ENCODE measurements at places on chromosomes 6 and 20. TPM values are rescaled to one million over a fixed set of nuclear protein-coding genes. Genes with fewer than 3 reads are reported as not detected.

DNA sequence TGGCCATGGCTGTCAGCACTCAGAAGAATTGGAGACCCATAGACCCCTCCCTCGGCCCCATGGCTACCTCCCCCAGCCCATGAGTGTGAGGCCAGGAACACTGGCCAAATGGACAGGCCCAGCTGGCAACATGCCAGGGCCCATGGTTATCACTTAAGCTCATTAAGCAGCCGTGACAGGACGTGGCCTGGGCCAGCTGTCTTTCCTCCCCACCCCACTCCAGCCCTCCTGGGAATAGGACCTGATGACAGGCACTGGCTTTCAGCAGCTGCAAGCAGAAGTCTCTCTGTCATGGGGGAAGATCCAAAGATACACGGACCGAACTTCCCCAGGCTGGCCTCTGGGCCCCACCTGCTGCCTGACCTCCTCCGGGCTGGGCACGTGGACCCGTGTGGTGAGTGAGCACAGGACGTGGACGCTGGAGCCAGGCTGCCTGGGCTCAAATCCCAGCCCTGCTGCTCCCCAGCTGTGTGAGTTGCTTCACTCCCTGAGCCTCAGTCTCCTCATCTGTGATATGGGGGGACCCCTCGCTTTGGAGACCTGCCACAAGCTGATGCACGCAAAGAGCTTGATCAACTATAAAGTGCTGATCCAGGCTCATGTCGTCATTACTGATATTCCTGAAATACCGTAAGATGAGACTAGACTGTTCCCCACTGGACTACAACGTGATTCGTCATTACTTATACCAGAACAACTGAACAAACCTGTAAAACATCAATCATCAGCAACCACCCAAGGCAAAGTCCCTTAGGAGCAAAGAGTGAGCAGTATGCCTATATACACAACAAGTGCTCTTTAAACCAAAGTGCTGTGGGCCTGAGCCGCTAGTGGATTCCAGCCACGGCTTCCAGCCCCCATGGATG is 22.0 kb upstream of the VSTM2L start:
- no peak for DNase-seq

GRCh38 chr6:106739387-106739786 is 110.0 kb downstream of the QRSL1 start:
- peak; percentile 93 for DNase-seq

GRCh38 chr6:52537001-52537753 is 39.7 kb downstream of the TRAM2 start:
- DNase-seq: no peak

DNA sequence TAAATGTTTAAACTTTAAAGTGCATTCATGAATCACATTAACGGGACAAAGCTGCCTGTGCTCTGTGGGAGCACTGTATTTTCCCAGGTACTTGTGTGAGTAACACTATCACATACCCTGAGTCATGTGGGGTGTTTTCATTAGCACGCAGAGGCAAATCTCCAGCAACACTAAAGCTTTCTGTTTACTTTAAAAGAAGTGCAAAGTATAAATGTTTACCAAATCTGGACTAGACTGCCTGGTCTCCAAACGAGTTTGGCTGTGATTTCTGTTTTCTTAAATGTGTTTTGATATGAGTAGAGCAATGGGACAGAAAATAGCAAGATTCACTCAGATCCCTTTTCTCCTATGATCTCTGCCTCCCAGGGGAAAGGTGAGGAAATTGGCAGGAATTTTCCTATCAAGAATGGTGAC is 28.8 kb upstream of the RIPPLY2 start:
- DNase-seq: peak; percentile 71

DNA sequence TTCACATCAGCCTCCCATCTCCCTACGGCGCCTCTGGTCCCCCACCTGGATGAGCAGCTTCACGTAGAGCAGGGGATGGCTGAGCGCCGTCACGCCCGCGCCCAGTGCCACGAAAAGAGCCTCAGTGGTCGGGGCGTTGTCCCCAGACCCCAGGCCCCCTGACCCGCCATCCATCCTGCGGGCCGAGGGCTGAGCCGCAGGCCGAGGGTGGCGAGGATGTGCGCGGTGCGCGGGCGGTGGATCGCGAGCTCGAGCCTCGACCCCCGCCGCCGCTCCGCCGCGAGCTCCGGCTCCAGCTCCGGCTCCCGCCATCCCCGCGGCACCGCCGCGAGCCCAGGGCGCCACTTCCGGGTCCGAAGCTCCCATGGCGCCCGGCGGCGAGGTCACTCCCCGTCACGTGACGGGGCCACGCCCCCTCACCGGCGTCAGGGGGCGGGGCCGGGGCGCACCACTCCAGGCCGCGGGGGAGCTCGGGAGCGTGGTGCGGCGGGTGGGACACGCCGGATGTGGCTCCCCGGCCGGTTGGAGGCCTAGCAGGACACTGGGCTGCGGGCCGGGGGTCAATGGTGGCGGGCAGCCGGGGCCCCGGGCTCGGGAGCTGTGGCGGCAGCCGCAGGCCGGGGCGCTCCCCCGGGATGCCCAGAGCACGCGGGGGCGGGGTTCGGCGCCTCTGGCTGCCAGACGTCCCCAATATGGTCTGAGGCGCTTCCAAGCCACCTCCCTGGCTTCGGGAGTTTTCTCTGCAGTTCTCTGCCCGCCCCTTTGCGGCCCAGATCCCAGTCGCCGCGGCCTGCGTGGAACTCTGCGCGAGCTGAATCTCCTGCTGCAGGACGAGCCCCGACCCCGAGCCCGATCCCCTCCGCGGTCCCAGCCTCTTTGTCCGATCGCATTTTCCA is at the start of gene MTCH1:
Gene MTCH1 (minus strand): TSS at position 389 of the 896 bp plus-strand sequence. CDS start 23 bp downstream, at position 366.
- DNase-seq: peak; percentile 83

GRCh38 chr20:47350691-47351545 is 5.6 kb downstream of the ZMYND8 start:
- no peak for DNase-seq

DNA sequence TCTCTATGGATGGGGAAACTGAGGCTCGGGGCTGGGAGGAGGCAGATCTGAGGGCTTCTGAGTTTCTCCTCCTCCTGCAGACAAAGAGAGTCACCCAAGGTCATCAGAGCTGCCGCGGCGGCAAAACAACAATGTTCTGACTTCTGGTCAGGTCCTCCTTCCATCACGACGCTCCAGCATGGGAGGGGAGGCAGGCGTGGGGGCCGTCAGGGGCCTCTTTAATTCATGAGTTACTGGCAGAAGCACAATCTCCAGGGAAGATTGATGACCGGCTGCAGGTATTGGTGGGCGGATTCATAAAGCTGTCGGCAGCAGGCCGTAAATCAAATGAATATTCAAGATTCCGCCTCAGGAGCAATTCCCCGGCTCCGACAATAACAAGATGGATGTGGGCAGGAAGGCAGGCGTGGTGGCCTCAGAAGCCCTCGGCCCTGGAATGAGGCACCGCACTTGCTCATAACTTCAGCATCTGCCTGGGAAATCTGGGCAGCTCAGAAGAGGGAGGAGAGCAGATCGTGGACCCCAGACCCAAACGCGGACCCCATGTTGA is 19.1 kb downstream of the PCK1 start:
- no peak for DNase-seq

- DNase-seq: no peak
These were observed 206.3 kb downstream of the COL19A1 start for GRCh38 chr6:70072540-70073179.

GRCh38 chr6:139483079-139483478 is 108.6 kb upstream of the CITED2 start:
- no peak for DNase-seq

DNA sequence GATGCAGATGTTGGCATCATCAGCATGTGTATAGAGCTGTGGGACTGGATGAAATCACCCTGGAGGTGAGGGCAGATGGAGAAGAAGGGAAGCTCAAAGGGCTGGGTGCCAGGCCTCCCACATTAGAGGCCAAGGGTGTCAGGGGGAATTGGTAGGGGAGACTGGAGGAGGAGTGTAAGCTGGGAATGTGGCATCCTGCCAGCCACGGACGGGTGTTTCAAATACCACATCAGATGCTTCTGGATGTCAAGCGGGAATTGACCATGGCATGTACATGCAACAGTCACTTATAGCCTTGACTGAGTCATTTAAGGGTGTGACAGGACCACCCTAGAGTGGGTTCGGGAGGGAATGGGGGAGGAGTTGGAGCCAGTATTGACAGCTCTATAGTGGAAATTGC is 9.6 kb downstream of the ERGIC3 start:
- DNase-seq: no peak

GRCh38 chr20:64161356-64162238 is 2.7 kb upstream of the MYT1 start:
- DNase-seq: peak; percentile 26

GRCh38 chr6:151876122-151876521 is 68.6 kb downstream of the ESR1 start:
- DNase-seq: no peak

- DNase-seq: no peak
These were observed 18.8 kb downstream of the CARMIL1 start for GRCh38 chr6:25297823-25298522.

DNA sequence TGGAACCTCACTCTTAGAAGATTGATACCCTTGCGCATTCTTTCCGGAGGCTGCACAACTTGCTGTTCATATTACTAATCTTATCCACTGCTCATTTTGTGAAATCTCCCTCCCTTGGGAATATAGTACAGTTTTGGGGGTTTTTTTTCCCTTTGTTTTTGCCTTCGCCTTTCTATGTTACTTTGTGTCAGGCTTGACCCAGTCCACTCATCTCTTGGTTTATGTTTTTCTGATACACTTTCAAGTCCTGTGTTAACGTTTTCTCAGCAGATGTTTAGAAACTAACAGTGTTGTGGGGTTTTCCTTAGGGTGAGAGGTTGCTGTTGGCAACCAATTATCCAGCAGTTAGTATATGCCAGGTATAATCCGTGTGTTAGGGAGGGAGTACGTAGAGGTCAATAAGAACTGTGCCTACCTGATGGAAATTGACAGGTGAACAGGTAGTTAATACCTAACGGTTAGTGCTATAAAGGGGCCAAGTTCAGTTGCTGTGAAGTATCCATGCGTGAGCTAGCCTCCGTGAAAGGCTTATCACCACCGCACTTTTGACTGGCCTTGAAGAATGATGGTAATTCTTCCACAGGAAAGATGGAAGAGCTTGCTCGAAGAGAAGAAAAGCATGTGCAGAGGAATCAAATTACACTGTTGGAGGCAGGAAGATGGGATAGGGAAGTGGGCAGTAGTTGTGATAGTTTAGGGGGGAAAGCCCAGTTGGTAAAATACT is 1.4 kb downstream of the NFYA start:
- no peak for DNase-seq

- no peak for DNase-seq
These were observed 3.9 kb downstream of the TXLNB start for GRCh38 chr6:139287868-139288267.

GRCh38 chr6:31252625-31253024 is 19.3 kb downstream of the HLA-C start:
- no peak for DNase-seq

DNA sequence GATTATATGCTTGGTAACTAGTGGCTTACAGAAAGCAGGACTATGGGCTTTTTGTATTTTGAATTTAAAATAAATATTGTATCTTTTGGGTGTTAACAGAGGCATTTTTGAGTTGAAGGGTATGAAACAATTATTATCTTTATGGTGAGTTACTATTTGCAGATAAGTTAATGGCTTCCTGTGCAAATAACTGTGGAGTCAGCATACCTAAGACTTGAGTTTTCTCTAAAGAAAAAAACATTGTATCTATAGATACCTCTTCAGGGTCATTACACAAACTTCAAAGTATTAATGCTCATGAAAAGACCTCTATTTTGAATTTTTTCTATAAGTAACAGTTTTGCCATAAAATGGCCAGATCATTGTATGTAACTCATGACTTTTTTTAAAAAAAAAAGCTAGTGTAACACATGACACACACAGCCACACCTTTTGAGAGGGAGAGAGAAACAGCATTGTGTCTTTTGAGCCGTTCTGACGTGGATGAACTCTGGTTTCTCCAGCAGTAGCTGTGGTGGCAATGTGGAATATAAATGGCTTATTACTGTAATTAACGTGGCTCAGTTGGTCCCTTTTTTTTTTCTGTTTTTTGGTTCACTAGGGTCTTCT is 36.3 kb downstream of the PLEKHG1 start:
- no peak for DNase-seq

DNA sequence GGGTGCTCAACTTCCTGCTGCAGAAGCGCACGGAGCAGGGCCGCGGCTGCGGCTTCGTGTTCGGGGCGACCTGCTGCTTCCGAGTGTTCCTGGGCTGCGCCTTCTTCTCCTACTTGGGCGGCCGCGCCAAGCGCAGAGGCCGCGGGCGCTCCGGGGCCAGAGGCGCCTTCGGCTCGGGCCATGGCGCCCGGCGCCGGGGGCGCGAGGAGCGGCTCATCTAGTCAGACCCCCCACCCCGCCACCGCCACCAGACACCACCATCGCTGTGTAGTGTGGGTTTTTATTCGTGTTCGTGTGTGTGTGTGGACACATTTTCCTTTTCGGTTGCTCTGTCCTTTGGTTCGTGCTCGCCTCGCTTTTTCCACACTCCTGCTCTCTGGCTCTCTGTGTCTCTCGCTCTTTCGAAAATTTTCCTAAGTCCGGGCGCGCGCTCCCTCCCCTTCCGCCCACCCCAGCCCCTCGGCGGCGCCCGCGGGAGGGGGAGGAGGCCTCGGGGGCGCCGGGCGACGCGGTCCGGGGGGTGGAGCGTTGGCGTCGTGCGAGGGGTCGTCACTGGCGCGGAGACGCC is 38.1 kb downstream of the GNAS start:
- DNase-seq: peak; percentile 74

DNA sequence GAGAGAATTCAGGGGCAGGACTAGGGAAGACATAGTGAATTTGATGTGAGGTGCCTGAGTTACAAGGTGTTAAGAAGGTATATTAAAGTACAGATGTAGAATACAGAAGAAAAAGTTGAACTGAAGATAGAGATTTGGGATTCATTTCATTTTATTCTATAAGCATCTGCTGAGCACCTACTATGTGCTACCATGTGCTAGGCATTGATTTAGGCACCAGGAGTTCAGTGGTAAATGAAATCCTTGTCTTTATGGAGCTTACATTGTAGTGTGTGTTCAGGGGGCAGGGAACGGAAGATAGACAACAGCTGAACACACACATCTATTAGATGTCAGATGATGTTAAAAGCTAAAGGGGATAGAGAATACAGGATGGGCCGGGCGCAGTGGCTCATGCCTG is 2.8 kb downstream of the RSPH9 start:
- DNase-seq: no peak

DNA sequence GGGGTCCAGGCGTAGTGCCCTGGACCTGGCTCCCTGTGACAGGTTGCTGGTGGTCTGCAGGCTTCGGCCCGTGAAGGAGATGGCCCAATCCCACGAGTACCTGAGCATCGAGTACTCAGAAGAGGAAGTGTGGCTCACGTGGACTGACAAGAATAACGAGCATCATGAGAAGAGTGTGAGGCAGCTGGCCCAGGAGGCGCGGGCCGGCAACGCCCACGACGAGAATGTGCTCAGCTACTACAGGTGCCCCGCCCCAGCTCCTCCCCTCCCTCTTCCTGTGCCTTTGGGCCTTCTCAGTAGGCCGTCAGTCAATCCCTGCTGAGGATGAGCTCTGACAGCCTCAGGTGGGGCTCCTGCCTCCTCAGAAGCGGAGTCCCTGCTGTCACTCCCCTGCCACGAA is 42.6 kb downstream of the UQCC2 start:
- no peak for DNase-seq

GRCh38 chr6:36280467-36280866 is 10.6 kb downstream of the PNPLA1 start:
- DNase-seq: no peak

Gene CYB5R4
- 28.7 TPM for total RNA-seq

Gene RNGTT
- 28.4 TPM for total RNA-seq

Gene MYB
- 1.5 TPM for total RNA-seq

Gene CYP24A1
- total RNA-seq: not detected

Gene GGTLC1
- total RNA-seq: not detected

Gene DACT2
- total RNA-seq: not detected

Gene KIF6
- total RNA-seq: not detected

Gene TBXT
- total RNA-seq: not detected

Gene RIPK1
- total RNA-seq: 10.1 TPM

Gene PNPLA1
- total RNA-seq: not detected

Gene PACRG
- total RNA-seq: not detected

Gene DUSP15
- total RNA-seq: 1.9 TPM

Gene CALHM6
- 1.7 TPM for total RNA-seq

All from MG63 (cell line).